ENCODE measurements at places on chromosomes 2 and 18. TPM values are rescaled to one million over a fixed set of nuclear protein-coding genes. Genes with fewer than 3 reads are reported as not detected.
A peak's percentile ranks its signal among the peaks of the same experiment; 100 is the strongest.

The TRABD2A gene
- total RNA-seq, result 1.5 TPM

The SKOR2 gene
- total RNA-seq, result not detected

The SPP2 gene
- total RNA-seq, result not detected

The LYPD6B gene
- 7.7 TPM for total RNA-seq

The CCDC74B gene
- 9.7 TPM for total RNA-seq

DNA sequence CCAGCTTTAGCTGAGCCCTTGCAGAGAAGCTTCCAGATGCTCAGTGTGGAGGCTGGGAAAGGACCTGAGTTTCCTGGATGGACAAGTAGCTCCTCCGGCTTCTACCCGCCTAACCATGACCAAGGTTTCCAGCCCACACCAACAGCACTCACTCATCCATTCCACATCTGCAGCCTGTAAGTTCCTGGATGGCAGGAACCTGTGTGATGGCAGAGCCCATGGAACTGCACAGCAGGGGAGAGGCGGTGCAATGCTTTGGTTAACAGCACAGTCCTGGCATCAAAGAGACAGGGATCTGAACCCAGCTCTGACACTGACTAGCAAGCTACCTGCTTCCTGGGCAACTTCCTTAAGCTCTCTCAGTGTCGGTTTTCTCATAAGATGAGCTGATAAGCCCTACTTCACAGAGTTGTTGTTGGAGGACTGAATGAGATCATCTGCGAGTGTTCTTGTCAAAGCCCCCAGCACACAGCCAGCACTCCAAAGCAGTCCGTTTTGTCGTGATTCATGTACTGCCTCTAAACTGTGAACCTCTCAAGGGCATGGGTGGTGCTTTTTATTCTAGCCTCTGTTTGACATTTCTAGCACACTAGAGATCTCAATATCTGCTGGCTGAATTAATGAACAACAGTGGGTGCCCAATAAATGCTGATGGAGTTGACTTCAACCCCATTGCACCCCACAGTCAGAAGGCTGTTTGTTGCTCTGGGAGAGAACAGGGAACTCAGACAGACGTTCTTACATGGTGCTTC, 41.6 kb upstream of the OTOF start:
- DNase-seq, result no peak

- DNase-seq, result no peak
These were observed 12.1 kb upstream of the RFX8 start for GRCh38 chr2:101486994-101487393.

- DNase-seq, result no peak
These were observed 3.4 kb upstream of the NARS1 start for GRCh38 chr18:57624988-57625387.

GRCh38 chr2:4873364-4873763, 818.8 kb upstream of the SOX11 start:
- no peak for DNase-seq

DNA sequence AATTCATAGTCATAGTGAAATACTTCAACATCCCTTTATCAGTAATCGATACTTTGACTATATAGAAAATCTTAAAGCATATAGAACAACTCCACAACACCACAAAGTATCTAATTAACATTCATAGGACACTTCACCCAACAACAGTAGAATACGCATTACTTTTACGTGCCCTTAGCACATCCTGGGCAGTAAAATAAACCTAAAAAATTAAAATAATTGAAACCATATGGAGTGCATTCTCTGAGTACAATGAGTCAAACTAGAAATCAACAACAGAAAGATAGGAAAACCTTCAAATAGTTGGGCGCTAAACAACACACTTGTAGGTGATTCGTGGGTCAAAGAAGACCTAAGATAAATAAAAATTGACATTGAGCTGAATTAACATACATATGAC, 442.9 kb downstream of the SUCLG1 start:
- no peak for DNase-seq

GRCh38 chr2:7972670-7973069, 709.2 kb upstream of the ID2 start:
- DNase-seq, result no peak

DNA sequence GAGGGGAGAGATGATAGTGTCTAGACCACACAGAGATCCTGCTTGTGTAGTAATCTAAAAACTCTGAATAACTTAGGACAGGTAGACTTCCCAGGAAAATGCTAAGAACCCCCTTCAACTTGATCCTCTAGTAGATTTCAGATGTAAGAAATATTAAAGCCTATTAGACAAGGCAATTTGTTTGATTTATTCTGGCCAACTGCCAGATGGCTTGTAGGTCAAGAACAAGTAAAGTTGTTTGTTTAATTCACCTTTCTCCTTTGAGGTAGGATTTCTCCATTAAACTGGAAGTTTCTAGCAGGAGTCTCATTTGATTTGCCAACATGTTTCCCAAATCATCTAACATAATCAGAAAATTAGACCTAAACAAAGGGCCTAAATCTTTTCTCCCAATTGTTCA, 48.6 kb downstream of the SH3RF3 start:
- DNase-seq, result no peak

GRCh38 chr2:130385709-130386108, 29.9 kb downstream of the PTPN18 start:
- no peak for DNase-seq

DNA sequence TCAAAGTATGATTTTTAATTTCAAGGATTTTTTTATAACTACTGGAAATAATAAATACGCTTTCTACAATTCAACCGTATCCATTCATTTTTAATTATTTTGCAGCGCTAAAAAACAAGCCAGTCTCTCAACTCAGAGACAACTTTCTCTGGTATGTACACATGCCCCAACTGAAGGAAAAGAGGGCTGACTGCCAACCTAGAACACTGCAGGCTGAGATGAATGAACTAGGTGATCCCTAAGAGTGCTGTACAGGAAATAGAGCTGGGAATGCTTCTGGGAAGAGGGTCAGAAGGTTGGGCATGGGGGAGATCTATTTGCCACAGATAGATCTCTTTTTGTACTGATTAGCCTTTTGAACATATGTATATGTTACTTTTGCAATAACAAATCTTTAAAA, 460.1 kb downstream of the NR4A2 start:
- no peak for DNase-seq

- DNase-seq, result peak; percentile 69
These were observed 48.4 kb downstream of the MAP2 start for GRCh38 chr2:209472112-209472832.
